ENCODE measurements at places on chromosomes 5 and 9. TPM values are rescaled to one million over a fixed set of nuclear protein-coding genes. Genes with fewer than 3 reads are reported as not detected.

DNA sequence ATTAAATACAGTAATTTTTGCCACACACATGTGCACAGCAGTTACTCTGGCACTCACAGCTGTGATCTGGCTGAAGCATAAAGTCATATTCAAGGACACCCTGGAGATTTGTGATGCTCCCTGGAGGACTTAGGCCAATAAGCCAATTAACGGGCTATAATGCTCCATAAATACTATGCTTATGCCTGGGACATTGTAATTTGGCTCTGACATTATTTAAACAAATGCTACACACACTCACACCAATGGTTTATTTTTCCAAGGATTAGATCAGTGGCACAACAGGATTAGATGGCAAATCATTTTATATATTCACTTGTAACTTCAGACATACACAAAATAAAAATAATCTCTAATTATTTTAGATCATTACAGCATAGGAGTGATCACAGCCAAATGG is 111.2 kb downstream of the LMNB1 start:
- no peak for DNase-seq

DNA sequence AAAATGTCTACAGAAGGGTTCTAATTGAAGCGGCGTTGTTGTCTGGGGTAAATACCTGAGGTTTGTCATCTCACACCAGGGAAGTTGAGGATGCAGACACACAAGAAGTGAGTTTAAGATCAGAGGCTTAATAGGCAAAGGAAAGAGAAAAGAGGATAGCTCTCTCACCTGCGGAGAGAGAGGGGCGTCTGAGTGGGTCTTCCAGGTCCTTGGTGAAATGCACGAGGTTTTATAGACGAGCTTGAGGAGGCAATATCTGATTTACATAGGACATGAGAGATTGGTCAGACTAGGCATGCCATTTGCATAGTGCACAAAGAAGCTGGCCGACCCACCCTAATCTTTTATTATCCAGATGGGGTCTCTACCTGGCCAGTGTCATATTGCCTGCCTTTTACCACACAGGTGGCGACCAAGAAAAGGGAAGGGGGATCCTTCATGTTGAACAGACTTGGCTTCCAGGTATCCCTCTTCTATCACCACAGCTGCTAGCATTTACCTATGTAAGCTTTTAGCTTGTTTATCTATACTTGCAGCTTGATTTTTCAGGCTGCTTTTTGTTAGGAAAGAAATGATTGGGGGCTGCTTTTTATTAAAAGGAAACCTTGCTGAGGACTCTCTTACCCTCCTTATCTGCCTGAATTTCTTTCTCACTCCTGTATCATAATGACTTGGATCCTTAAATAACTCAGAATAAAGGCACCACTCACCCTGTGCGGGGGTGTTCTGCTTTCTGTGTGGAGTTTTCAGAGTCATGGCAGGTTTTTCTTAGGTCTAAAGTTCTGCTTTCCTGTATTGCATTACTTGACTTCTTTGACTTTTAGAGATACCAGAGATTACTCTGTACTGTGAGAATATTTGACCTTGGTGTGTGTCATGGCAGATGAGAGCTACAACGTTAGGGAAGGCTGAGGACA is 9.4 kb upstream of the GLT6D1 start:
- DNase-seq = no peak

GRCh38 chr9:76655971-76656370 is 108.3 kb upstream of the PCA3 start:
- no peak for DNase-seq

DNA sequence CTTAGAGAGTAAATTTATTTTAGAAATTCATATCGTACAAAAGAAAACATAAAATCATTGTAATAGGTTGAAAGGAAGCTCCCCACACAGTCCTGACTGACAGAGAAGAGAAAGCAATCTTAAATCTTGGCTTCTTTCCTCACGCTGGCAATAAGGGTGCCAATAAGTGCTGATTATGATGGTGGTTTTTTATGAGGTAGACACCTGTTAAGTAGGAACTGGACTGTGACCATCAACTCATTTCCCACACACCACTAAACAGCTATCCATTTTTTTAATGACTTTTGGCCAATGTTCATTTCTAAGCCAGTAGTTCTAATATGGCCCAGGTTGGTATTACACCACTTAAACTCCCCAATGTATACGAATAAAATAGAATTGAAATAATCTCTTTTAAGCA is 893.5 kb upstream of the NUDT12 start:
- DNase-seq = no peak

DNA sequence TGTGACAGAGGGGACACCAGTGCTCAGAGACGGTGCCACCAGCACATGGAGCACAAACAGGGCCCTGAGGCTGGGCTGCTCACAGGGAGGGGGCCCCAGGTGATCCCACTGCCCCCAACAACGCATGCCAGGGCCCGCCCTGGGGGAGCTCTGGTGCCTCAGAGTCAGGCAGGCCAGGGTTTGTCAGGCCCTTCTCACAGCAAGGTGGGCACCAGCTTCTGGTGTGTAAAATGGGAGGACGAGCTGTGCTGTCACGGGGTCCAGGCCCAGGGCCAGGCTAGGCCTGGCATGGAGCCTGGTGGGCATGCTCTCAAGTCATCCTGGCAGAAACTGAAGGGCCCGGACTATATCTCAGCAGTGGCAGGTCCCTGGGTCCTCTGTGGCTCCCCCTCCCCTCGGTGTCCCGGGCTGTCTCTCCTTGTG is 34.5 kb downstream of the PRRT1B start:
- DNase-seq = no peak

GRCh38 chr9:118561051-118561450 is 808.2 kb downstream of the BRINP1 start:
- no peak for DNase-seq

GRCh38 chr5:69360442-69360841 is 8.9 kb downstream of the AK6 start:
- DNase-seq = no peak

DNA sequence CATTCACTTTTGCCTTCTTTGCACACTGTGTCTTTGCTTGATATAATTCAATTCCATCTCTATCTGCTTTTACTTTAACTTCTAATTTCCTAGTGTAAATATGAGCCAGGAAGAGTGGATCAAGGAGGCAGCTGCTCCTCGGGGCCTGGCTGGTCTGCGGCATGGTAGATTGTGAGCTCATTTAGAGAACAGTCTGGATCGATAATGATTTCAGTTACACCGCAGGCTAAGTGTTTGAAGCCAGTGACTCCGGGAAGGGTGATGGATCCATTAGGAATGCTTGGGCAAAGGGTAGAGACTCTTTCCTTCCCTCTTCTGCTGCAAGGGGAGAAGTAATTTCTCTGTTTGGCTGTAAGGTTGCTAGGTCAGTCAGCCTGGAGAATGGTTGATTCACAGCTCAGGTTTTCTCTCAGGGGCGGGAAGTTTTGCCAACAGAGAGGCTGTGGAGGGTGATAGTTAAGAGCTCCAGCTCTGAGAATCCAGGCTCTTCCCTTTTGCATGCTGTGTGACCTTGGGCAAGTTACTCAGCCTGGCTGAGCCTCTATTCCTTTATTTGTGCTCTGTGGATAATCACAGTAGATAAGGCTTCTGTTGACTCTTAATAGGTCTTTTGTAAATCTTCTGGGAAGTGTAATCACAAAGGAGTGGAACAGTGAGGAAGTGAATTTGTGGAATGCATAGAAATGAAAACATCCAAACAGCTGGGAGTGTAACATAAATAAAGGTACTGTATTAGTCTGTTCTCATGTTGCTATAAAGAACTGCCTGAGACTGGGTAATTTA is 99.1 kb downstream of the PTTG1 start:
- no peak for DNase-seq

GRCh38 chr5:14177634-14178033 is 34.5 kb downstream of the TRIO start:
- DNase-seq = no peak

CFAP77 gene
- not detected for total RNA-seq
